ENCODE measurements at places on chromosomes 1 and 21. TPM values are rescaled to one million over a fixed set of nuclear protein-coding genes. Genes with fewer than 3 reads are reported as not detected.

GRCh38 chr1:116371752-116372151, 1.3 kb upstream of the ATP1A1 start:
- H3K4me1 ChIP-seq, result peaks cover 32% of the 10 kb centered on the region
- H3K4me3 ChIP-seq, result peak overlapping the region; percentile 75
- H3K27me3 ChIP-seq, result no peaks in the 10 kb centered on the region
- peaks cover 9% of the 10 kb centered on the region for H3K36me3 ChIP-seq
- no peak for DNase-seq

- H3K36me3 ChIP-seq, result no peaks in the 10 kb centered on the region
- H3K4me1 ChIP-seq, result no peaks in the 10 kb centered on the region
- no peak overlapping the region for H3K27ac ChIP-seq
- peaks cover 79% of the 10 kb centered on the region for H3K27me3 ChIP-seq
- no peak for DNase-seq
- H3K4me3 ChIP-seq, result no peak overlapping the region
Measured at GRCh38 chr1:3024019-3024418, 2.8 kb downstream of the ACTRT2 start.

GRCh38 chr1:30110846-30111245, 612.5 kb downstream of the MATN1 start:
- H3K4me1 ChIP-seq, result no peaks in the 10 kb centered on the region
- H3K27ac ChIP-seq, result no peak overlapping the region
- no peak overlapping the region for H3K4me3 ChIP-seq
- H3K27me3 ChIP-seq, result peaks cover 54% of the 10 kb centered on the region

DNA sequence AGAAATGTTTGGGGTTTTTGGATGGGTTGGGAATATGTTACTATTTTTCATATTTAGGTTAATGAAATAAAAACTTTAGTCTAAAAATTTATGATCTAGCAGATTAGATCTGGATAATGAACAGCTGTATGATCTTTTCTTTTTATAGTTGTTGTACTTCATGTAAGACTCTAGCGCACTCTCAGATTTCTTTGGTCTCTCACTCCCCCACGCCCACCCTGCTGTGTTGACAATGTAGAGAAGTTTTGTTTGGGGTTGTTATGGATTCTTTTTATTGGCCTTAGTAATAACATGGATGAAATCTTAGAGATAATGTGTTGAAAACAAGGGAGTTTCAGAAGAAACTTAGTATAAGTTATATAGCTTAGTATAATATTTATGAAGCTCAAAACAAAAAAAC, 5.5 kb downstream of the KLF18 start:
- DNase-seq, result no peak
- H3K4me1 ChIP-seq, result no peaks in the 10 kb centered on the region
- no peak overlapping the region for H3K4me3 ChIP-seq
- no peak overlapping the region for H3K27ac ChIP-seq

The RGS13 gene
- not detected for total RNA-seq

All from PC-9 (cell line).